ENCODE measurements at places on chromosomes 6 and 20.

- no peak overlapping the region for H3K4me3 ChIP-seq
- H3K4me1 ChIP-seq: no peaks in the 10 kb centered on the region
- no peaks in the 10 kb centered on the region for H3K36me3 ChIP-seq
- no peak for DNase-seq
Measured at GRCh38 chr20:5349448-5349847, 32.7 kb upstream of the PROKR2 start.

DNA sequence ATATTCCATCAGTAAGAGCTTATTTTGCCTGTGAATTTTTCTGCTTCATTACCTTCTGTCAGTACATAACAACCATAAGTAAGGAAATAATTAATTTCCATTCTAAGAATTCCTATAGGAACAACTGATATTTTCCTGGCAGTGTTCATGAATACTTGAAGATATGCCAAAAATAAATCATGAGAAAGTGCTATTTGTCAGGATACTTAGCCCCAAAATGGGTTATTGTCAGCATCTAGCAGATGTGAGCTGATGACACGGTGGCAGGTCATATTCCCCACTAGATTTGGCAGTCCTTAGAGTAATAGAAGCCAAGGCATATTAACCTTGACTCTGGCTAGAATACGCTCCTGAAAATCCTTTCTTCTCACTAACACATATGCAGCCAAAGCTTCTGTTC lies 43.2 kb upstream of the CRISP1 start:
- H3K4me1 ChIP-seq: no peaks in the 10 kb centered on the region
- no peak overlapping the region for H3K4me3 ChIP-seq
- no peaks in the 10 kb centered on the region for H3K36me3 ChIP-seq

- no peaks in the 10 kb centered on the region for H3K36me3 ChIP-seq
- DNase-seq: no peak
- H3K4me1 ChIP-seq: no peaks in the 10 kb centered on the region
- H3K4me3 ChIP-seq: no peak overlapping the region
Measured at GRCh38 chr6:82138075-82138791, 109.3 kb downstream of the IBTK start.

GRCh38 chr20:35630636-35631035 lies 15.0 kb downstream of the SPAG4 start:
- DNase-seq: no peak
- H3K27me3 ChIP-seq: no peaks in the 10 kb centered on the region
- peaks cover 3% of the 10 kb centered on the region for H3K4me1 ChIP-seq
- peaks cover 44% of the 10 kb centered on the region for H3K36me3 ChIP-seq

- no peaks in the 10 kb centered on the region for H3K27me3 ChIP-seq
- no peaks in the 10 kb centered on the region for H3K4me1 ChIP-seq
- H3K27ac ChIP-seq: no peak overlapping the region
- H3K4me3 ChIP-seq: no peak overlapping the region
- DNase-seq: no peak
- H3K36me3 ChIP-seq: no peaks in the 10 kb centered on the region
Measured at GRCh38 chr6:5361396-5361795, 100.1 kb downstream of the FARS2 start.

GRCh38 chr6:11592294-11592906 lies 54.9 kb downstream of the TMEM170B start:
- H3K4me1 ChIP-seq: peaks cover 5% of the 10 kb centered on the region
- DNase-seq: no peak
- peaks cover 6% of the 10 kb centered on the region for H3K27me3 ChIP-seq
- no peak overlapping the region for H3K27ac ChIP-seq
- H3K4me3 ChIP-seq: no peak overlapping the region

DNA sequence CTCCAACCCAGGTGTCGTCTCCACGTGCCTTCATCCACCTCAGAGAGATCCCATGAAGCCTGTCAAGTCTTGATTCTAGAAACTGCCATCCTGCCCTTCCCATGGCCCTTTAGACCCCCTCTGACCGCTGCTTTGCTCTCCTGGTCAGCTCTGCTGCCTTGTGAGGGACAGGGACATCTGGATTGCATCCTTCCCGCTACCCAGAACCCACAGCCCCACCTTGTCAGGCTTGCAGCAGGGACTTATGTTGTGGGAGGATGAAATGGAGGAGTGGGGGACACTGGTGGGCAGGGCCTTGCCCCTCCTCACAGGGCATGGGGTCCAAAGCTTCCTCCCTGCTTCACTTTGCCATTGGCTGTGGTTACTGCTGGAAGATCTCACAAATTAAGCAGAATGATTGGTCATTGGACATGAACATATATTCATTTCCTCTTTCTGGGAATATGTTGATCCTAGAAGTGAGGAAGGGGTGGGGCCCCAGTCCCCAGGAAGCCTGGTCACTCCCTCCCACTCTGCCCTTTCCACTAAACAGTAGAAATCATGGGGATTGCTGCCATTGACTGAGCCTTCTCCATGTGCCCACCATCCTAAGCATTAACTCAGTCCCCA lies 4.5 kb downstream of the GLP1R start:
- no peak for DNase-seq
- H3K4me3 ChIP-seq: no peak overlapping the region
- H3K4me1 ChIP-seq: peaks cover 17% of the 10 kb centered on the region
- H3K36me3 ChIP-seq: no peaks in the 10 kb centered on the region
- no peak overlapping the region for H3K27ac ChIP-seq

GRCh38 chr6:99589907-99590493 lies 16.6 kb upstream of the PRDM13 start:
- peaks cover 25% of the 10 kb centered on the region for H3K4me1 ChIP-seq
- H3K27me3 ChIP-seq: peaks cover 80% of the 10 kb centered on the region
- DNase-seq: no peak

DNA sequence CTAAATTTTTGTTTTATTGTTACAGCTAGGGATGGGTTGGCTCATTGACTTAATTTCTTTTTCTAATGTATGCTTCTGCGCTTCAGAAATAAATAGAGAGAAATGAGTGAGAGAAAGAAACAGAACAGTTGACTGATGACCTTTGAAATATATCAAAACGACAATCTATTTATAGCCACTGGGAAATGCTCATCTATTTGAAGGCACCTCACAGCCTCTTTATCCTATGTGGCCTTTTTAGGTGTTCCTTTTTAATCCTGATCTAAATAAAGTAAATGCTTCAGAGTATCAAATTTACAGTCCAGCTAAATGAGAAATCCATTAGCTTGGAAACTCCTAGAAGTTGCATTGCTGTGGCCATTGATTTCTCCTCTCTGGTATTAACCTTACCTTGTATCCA lies 943.5 kb upstream of the CITED2 start:
- no peak for DNase-seq
- H3K36me3 ChIP-seq: no peaks in the 10 kb centered on the region
- no peak overlapping the region for H3K4me3 ChIP-seq
- H3K27me3 ChIP-seq: no peaks in the 10 kb centered on the region
- no peak overlapping the region for H3K27ac ChIP-seq

GRCh38 chr20:5090191-5090590 lies 29.6 kb downstream of the PCNA start:
- no peaks in the 10 kb centered on the region for H3K27me3 ChIP-seq
- DNase-seq: peak; percentile 27

- no peaks in the 10 kb centered on the region for H3K36me3 ChIP-seq
- no peak overlapping the region for H3K4me3 ChIP-seq
- H3K4me1 ChIP-seq: no peaks in the 10 kb centered on the region
- no peak overlapping the region for H3K27ac ChIP-seq
- no peak for DNase-seq
Measured at GRCh38 chr6:9161731-9162130, 726.4 kb upstream of the SLC35B3 start.

- H3K4me1 ChIP-seq: no peaks in the 10 kb centered on the region
- H3K27me3 ChIP-seq: peaks cover 14% of the 10 kb centered on the region
- H3K36me3 ChIP-seq: no peaks in the 10 kb centered on the region
- no peak for DNase-seq
- H3K27ac ChIP-seq: no peak overlapping the region
Measured at GRCh38 chr20:20073801-20074371, 21.6 kb downstream of the CFAP61 start.

- H3K4me3 ChIP-seq: no peak overlapping the region
- H3K27ac ChIP-seq: no peak overlapping the region
Measured at GRCh38 chr6:156359912-156360311, 417.3 kb upstream of the ARID1B start.

- no peak for DNase-seq
- no peaks in the 10 kb centered on the region for H3K36me3 ChIP-seq
- no peak overlapping the region for H3K27ac ChIP-seq
- no peaks in the 10 kb centered on the region for H3K4me1 ChIP-seq
Measured at GRCh38 chr6:43900560-43900915, 130.5 kb downstream of the VEGFA start.

GRCh38 chr6:43454290-43454695 lies 1.1 kb downstream of the DLK2 start:
- peaks cover 14% of the 10 kb centered on the region for H3K36me3 ChIP-seq
- peak overlapping the region; percentile 66 for H3K4me3 ChIP-seq
- H3K27ac ChIP-seq: no peak overlapping the region
- peak; percentile 68 for DNase-seq
- peaks cover 20% of the 10 kb centered on the region for H3K27me3 ChIP-seq

GRCh38 chr6:8243475-8243874 lies 141.1 kb upstream of the EEF1E1 start:
- DNase-seq: no peak
- no peaks in the 10 kb centered on the region for H3K4me1 ChIP-seq
- no peak overlapping the region for H3K4me3 ChIP-seq
- H3K27ac ChIP-seq: no peak overlapping the region

DNA sequence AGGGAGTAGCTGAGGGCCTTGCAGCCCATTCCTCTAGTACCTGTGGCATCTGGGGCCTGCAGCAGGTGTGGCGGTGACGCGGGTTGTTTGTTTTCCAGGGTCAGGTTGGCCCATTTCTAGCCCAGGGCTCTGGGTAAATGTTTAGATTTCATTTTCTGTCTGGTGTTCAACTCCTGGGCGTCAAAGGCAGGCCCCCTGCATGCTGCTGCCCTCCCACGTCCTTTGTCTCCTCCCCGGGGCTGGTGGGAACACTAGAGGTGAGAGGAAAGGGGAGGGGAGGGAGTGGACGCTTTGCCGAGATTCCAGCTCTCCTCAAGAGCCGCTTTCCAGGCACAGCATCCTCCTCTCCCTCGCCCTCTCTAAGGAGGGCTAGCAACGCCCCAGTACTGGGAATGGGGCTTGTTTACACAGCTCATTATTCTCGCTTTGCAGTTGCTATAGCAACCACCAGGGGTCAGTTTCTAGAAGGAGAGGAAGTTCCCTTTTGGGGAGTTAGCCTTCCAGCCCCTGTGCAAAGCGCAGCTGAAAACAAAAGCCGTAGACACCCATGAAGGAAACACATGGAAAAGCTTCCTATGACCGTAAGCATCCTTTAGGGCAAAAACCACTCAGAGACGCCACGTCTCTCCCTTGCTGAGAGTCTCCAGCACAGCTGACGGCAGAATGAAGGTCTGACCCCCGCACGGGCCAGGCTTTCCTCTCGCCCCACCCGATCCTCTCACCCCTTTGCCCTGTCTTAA lies 170.6 kb downstream of the LY86 start:
- no peaks in the 10 kb centered on the region for H3K4me1 ChIP-seq
- no peak overlapping the region for H3K27ac ChIP-seq
- H3K36me3 ChIP-seq: no peaks in the 10 kb centered on the region
- no peak for DNase-seq
- no peak overlapping the region for H3K4me3 ChIP-seq

DNA sequence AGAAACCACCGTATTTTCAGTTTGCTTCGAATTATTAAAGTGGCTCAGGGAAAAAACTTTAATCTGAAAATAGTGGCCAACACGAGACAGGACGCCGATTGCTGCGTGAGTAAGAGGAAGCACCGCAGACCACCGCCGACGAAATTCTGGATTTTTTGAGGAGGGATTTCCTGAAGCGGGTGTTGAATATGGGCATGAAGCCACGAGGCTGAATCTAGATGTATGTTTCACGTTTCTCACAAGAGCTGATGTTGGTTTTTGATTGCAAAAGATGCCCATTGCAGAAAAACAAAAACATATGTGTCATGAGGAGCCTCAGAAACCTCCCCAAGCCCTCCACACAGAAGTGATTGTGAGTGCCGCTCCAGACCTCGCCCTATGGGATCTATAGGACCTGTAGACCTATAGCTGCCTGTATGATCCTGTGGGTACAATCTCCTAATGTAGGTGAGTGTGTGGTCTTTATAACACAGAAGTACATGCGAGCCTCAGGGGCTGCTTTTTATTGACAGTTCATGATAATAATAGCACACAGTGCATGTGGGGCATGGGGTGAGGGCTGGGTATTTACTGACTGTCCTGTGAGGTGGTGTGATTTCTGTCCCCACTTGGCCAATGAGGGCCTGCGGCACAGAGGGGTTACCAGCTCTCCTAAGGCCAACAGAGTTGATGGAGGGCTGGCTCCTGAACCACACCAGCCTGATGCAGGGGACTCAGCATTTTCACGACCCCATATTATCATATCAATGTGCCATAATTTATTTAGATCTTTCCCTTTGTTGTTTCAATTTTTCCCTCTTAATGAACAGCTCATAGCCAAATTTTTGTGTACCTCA lies 243.9 kb downstream of the DLL1 start:
- H3K27me3 ChIP-seq: no peaks in the 10 kb centered on the region
- H3K4me1 ChIP-seq: peaks cover 4% of the 10 kb centered on the region
- DNase-seq: no peak
- no peak overlapping the region for H3K27ac ChIP-seq
- no peak overlapping the region for H3K4me3 ChIP-seq

DNA sequence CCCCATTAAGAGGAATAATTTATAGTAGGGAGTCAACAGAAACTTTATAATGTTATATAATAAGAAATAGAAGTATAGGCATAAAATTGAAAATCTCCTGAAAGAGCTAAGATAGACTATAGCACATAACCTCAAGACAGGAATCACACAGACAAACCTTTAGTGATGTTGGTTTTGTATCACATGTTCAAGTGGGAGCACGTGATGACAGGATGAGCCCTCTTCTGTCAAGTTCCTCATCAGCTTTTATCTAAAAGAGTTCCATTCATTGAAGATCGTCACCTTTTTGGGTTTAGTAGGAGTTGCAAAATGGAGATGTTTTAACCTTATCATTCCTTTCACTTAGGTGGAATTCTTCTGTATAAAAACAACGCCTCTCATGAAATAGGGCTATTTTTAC lies 127.0 kb downstream of the MCHR2 start:
- H3K4me3 ChIP-seq: no peak overlapping the region
- no peak for DNase-seq
- peaks cover 37% of the 10 kb centered on the region for H3K27me3 ChIP-seq
- no peaks in the 10 kb centered on the region for H3K36me3 ChIP-seq
- H3K4me1 ChIP-seq: no peaks in the 10 kb centered on the region

DNA sequence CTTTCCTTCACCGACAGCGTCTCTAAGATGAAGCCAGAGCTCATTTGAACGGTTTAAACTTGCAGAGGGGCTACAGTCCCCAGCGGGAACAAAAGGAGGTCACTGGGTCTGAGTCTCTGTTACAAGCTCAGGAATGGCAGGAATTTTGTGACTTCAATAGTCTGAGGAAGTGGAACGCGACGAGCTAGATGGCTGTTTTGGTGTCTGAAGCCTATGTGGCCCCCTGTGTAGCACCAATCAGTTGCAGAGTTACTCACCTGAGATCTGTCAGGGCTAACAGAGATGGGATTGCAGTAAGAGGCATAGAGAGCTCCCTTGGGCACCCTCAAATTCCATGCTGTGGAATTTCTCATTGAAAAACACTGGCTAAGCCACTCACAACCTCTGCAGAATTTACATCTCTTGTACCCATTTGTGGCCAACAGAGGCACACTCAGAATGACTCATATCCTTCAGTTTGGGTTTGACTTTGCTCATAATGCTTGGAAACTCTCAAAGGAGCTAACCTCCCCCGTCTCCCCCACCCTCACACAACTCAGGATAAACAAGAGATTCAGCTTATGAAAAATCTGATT lies 7.1 kb upstream of the TCP11 start:
- peaks cover 3% of the 10 kb centered on the region for H3K27me3 ChIP-seq
- DNase-seq: peak; percentile 61
- no peaks in the 10 kb centered on the region for H3K36me3 ChIP-seq
- H3K27ac ChIP-seq: peak overlapping the region; percentile 28
- H3K4me1 ChIP-seq: peaks cover 35% of the 10 kb centered on the region
- no peak overlapping the region for H3K4me3 ChIP-seq
